Stimulated activated CD8-positive, alpha-beta memory T cell treated with anti-CD3 and anti-CD28 coated beads, Interleukin-7, amount 100 ng/mL, for 1 hour (primary cell): ENCODE measurements at places on chromosomes 5 and 9.

DNA sequence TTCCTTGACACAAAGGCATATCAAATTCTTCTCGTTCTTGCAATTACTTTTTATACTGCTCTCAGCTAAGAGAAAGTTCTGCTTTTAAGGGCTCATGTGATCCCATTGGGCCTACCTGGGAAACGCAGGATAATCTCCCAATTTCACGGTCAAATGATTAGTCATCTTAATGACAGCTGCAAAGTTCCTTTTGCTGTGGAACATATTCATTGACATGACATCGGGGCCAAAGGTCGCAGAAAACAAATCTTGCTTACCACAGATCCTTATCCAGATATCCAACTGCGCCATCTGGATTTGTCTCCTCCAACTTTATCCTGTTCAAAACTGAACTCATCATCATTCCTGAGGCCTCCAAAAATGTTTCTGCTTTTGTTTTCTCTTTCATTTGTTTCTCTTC lies 1085.6 kb upstream of the WWC1 start:
- DNase-seq: no peak

DNA sequence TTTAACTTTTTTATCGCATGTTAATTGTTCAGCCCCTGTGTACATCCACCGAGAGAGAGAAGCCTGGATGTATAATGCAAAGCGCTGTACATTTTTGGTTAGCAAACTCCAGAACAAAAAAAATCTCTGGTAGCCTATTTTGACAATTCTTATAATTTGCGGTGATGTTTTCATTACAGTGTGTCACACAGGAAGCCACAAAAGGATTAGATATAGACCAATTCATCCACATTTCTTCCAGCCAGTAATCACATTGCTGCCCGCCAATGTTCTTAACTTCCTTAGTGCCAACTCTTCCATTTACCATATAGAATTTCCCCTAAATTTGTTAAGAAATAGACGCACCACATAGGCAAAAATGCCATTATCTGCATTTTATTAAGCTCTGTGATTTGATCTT lies 435.6 kb downstream of the EFNA5 start:
- DNase-seq: no peak

DNA sequence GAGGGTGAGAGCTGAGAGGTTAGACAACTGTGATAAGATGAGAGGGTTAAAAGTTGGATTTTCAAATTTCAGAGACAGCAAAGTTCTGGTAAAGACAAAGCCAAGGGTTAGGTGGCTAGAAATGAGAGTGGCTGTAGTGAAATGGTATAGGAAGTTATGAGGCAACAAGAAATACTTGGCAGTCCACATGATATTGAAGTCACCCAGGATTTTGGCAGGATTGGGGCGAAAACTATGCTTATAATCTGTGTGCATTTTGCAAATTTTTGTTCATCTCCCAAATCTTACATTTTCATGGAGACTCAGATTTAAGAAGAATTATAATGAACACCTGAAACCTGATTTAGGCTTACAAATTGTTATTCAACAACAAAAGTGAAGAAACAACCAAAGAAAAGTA lies 35.6 kb downstream of the C9 start:
- no peak for DNase-seq

GRCh38 chr5:531749-532315 lies 7.6 kb upstream of the SLC9A3 start:
- DNase-seq: no peak

GRCh38 chr5:56985936-56986625 lies 34.2 kb upstream of the MIER3 start:
- DNase-seq: no peak

GRCh38 chr5:126481243-126481642 lies 58.0 kb downstream of the GRAMD2B start:
- DNase-seq: no peak

- no peak for DNase-seq
These were observed 56.8 kb upstream of the SYNPO start for GRCh38 chr5:150583541-150584225.

DNA sequence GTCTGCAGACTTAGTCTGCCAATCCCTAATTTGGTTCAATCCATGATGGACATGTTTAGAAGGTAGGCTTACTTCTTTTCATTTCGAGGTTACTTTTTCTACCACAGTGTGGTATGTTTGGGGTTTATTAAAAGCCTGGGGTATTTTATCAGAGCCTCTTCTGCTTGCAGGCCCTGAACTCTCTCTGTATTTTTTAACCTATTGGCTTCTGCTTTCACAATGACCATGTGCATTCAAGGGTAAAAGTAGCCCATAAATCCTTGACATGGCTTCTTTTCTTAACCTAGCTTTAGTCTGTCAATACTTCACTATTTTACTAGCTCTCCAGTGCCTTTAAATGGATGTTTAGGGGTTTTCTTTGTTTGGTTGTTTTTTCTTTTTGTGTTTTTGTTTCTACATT lies 286.6 kb downstream of the FER start:
- no peak for DNase-seq

GRCh38 chr9:134800791-134801339 lies 79.7 kb upstream of the FCN2 start:
- DNase-seq: no peak

DNA sequence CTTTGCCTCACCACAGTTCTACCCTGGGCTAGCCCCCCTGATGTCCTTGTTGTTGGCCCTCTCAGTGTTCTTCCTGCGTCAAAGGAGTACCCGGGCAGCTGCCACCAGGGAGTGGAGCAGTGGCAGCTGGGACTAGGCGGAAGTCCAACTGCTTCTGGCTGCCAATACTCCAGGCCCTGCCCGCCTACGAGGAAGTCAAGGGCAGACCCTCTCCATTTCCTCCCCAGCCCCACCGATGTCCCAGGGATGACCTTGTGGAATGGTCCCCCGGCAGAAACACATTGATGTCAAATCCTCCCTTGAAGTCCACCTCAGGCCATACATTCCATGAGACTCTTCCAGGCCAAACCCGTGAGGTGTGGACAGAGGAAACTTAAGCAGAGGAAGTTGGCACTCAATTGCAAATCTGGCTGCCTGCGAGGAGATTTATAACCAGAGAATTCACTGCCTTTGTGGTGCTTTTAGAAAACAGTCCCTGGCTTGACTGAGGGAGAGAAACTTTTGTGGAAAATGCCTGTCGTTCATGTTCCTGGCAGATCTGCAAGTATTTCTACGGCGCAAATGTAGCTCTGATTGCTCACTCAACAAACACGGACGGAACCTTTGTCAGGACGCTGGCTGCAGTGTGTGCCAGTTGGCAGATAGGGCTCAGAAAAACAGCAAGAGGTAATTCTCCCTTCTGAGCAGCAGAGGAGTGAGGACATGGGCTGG lies 339.7 kb downstream of the RAB3C start:
- no peak for DNase-seq

GRCh38 chr5:43413966-43414365 lies 1.8 kb upstream of the CCL28 start:
- DNase-seq: no peak

GRCh38 chr5:114148253-114148652 lies 213.6 kb upstream of the KCNN2 start:
- DNase-seq: no peak

DNA sequence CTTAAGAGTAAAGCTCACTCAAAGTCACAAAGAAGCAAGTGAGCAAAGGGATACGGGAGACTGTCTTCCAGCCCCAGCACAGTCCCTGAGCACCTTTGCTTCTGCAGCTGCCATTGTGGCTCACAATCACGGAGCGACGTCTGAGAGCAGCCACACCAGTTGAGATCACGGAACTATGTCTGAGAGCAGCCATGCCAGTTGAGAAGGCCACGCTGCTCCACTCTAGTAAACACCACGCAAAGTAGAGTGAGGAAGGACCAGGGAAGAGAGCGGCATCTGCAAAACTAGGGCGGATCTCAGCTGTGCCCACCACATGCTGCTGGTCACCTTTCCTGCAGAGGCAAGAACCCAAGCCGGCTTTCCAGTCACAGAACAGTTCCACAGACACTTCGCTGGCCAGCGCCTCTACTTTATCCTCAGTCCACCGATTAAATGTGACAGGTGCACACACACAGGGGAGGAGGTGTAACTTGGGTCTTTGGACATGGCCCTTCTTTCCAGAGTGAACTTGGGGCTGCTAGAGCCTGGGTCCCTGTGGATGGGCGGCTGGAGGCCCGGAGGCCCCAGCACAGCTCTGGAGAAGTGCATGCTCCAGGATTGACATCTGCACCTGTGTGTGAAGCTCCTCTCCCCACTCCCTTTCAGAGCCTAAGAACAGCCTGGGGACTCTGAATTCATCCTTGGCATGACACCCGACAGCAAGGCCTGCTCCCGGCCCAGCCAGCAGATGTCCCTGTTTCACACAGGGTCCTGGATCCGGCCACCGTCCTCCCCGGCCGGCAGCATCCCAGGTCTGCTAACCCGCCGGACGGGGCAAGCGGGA lies 324.9 kb upstream of the IRX4 start:
- DNase-seq: no peak

DNA sequence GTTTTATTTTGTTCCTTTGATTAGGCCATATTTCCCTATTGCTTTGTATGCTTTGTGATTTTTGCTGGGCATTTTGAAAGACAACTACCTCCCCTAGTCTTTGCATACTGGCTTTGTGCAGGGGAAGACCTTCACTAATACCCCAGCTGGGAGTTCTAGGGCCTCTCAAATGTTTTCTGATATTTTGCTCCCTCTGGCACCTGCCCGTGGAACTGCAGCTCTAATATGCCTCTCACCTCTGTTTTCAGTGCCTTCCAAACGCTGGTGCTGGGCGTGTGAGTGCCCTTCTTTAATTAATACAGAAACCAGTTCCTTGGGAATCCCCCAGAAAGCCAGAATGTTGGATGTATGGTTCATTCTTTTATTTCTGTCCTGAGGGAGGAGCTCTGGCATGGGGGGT lies 204.5 kb downstream of the COMMD10 start:
- no peak for DNase-seq

- no peak for DNase-seq
These were observed 142.2 kb downstream of the CAMK4 start for GRCh38 chr5:111366388-111366787.

GRCh38 chr5:33688526-33688925 lies 203.3 kb downstream of the ADAMTS12 start:
- DNase-seq: no peak

GRCh38 chr5:81171769-81172168 lies 61.4 kb upstream of the CKMT2 start:
- DNase-seq: no peak

DNA sequence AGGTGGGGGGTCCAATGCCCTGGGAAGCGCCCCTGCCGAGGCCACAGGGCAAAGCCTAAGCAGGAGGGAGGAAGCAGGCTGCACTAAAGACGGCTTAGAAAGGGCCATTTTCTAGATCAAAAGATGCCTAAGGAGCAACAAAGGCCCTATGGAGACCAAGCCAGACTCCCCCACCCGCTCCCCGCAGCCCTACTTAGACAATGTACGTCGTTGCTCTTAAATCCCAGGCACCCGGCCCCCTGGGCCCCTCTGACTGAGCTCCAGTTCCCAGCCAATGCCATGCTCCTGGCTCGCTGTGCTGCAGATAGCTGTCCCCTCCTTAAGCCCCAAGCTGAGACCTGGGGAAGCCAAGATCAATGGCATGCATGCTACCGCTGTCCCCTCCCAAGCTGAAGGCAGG lies 10.3 kb downstream of the IPPK start:
- DNase-seq: no peak

DNA sequence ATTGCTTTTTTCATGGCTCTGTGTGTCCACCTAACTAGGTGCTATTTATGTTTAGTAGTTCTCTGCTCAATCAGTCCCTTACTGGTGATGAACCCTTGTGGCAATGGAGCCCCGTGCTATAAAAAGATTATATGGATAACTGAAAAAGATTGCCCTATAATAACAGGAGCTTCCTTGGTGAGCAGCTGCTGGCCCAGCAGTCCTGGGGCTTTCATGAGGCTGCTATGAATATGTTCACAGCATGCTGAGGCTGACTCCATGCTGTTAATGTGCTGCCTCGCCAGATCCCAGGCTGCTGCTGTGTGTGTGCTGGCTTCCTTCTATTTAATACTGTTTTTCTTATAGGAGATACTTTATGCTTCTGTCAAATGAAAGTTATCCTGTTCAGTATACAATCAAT lies 357.5 kb downstream of the TAF11L14 start:
- no peak for DNase-seq

DNA sequence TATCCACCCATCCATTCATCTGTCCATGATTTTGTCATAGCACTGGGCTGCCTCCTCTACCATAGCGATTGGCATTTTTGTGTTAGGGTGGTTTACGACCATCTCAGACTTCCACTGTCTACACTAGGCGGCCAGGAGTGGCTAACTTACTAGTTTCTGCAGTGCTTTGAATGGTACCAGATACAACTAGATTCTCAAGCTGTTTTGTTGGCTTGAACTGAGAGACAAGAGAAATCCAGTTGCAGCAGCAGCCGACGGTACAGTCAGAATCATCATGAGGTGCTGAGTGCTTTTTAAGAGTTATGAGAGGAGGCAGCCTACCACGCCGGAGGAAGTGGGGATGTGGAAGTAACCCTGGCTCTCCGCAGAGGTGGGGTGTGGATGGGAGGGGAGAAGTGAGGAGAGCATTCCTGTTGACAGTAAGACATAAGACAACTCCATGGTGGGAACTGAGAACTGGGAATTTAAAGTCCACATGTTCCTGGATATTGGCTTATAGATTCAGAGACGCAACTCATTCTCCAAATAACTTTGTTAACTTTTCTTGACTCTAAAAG lies 27.9 kb downstream of the COL5A1 start:
- DNase-seq: no peak
